ENCODE measurements at places on chromosomes 7 and 10.

GRCh38 chr10:82472406-82473335, 597.7 kb downstream of the NRG3 start:
- no peak for DNase-seq

- no peak for DNase-seq
Observed at GRCh38 chr7:3683546-3684539, 382.8 kb downstream of the SDK1 start.

- no peak for DNase-seq
Observed at GRCh38 chr7:139355320-139355719, 4.4 kb upstream of the LUC7L2 start.

- no peak for DNase-seq
Observed at GRCh38 chr10:111303887-111304286, 227.1 kb downstream of the ADRA2A start.

GRCh38 chr10:398954-399353, 263.7 kb downstream of the ZMYND11 start:
- no peak for DNase-seq

DNA sequence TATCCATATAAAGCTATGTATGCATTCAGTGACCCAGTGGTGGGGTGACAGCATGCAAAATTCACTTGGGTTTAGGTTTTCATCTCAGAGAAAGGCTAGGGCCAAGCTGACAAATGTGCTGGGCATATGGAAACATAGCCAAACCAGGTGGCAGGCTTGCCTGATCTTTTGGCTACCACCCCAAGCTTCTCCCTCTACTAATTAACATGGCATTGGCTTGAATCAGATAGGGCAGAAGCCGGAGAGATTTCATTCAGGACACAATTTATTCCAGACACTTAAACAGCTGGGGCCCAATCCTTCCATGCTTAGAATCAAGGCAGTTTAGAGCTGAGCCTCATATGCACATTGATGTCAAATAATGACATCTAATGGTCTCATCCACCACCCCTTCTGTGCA, 95.5 kb upstream of the AGK start:
- no peak for DNase-seq

GRCh38 chr7:2014391-2015241, 218.1 kb downstream of the MAD1L1 start:
- no peak for DNase-seq

DNA sequence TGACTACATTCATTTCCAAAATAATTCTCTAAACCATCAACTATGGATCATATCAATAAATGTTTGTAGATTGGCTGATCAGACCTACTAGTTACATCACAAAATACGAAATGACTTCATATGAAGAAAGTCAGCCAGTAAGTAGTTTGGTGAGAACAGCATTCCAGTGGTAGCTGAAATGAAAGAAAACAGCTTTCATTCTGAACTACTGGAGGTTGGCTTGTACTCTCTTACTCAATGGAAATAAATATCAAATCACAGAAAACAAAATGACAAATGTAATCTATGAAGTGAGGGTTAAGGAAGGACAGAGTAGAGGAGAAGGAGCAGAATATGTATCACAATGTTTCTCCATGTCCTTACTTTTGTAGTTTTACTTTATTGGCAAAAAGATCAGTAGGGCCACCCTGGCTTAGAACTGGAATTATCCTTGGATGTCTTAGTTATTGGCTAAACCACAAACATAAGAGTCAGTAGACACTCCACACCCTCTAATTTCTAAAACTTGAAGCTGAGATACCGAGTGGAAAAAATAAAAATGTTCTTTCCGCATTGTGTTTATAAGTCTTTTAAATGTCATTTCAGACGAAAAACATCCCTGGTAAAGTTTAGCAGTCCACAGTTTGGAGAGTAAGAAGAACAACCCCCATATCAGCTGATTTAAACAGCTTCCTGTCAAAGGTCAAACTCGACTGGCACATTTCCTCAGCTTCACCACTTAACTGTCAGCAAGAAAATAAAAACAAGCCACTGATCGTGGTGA, 74.0 kb upstream of the DGKI start:
- no peak for DNase-seq

GRCh38 chr7:33784000-33784399, 121.3 kb upstream of the BMPER start:
- no peak for DNase-seq

DNA sequence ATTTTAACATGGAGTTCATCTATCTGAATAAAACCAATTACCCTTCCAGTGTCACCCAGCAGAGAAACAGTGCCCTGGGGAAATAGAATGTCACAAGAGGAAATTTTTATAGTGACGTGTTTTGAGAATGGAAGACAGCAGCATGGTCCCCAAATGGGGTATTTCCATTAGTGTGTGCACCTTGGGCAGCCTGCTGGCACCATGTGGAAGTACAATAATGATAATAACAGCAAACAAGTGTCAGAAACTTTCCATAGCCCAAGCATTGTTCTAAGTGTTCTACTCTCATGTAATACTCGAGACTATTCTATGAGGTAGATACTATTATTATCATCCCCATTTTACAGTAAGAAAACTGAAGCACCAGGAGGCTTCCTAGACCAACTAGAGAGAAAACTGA, 2.2 kb upstream of the PDE1C start:
- DNase-seq, result no peak

DNA sequence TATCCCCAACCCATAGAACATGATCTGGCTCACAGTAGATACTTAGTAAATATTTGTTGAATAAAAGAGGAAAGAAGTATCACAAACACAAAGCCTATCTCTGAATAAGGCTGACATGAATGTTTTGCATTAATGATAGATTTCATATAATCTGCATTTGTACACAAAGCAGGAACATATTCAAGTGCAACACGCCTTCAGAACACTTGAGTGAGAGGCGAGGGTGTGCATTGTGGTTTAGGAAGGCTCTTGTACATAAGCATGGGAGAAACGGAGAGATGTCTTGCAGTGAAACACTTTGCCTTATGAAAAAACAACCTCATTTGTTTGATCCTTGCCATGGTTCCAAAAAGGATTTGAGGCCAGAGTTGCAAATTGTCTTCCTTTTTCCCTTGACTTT, 14.1 kb upstream of the SFMBT2 start:
- no peak for DNase-seq

DNA sequence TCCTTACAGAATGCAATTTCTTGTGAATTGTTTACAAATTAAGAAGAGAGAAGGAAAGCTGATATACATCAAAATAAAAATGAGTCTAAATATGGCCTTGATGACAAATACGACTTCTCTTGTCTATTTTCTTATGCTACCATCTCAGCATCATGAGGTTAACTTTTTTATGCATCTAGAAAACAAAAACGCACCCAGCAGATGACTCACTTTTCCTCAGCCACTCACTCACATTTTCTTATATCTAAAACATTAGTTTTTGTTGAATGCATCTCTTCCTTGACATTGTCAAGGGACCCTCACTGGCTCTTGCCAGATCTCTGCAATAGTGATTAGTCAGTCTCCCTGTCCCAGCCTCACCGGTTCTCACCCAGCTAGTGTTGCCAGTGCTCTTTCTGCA, 256.4 kb upstream of the SLC26A5 start:
- DNase-seq, result no peak

DNA sequence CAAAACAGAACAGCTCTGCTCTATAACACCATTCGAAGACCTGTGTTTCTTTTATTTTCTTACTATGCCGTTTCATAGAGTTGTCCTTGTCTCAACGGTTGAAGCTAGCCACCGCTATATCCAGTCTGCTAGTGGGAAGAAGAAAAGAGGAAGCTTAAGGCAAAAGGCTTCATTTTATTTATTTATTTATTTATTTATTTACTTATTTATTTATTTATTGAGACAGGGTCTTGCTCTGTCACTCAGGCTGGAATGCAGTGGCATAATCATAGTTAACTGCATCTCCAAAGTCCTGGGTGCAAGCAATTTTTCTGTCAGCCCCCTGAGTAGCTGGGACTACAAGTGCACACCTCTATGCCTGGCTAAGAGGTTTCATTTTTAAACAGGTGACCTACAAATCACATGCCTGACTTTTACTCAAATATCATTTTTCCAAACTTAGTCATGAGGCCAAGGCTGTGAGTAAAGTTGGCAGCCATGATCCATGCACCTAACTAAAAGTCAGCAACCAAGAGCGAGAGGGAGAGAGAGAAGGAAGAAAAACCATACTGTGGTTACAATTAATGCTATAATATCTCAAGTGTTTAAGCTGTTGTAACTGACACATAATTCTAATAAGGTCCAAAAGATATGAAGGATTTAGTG, 1305.3 kb upstream of the LRRTM3 start:
- DNase-seq, result no peak

- no peak for DNase-seq
Observed at GRCh38 chr7:30799206-30799975, 28.2 kb downstream of the MINDY4 start.

GRCh38 chr7:69820479-69821192, 222.4 kb downstream of the AUTS2 start:
- no peak for DNase-seq

- DNase-seq, result no peak
Observed at GRCh38 chr7:74084722-74085578, 1.3 kb downstream of the LIMK1 start.

DNA sequence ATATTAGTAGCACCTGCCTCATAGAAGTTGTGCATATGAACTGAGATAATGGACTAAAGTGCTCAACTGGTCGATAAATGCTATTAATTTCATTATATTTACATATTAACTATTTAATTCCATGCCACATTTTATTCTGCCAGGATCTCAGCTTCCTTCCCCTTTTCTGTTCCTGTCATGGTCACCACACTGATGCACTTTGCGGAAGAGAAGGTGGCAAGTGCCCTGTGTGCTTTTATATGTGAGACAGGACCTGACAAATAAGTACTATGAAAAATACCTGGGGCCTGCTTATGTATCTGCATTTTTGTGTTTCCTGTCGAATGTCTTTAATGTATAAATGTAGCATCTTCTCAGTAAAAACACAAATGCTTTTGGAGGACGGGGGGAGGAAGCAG, 12.2 kb downstream of the ATP6V0E2 start:
- no peak for DNase-seq

DNA sequence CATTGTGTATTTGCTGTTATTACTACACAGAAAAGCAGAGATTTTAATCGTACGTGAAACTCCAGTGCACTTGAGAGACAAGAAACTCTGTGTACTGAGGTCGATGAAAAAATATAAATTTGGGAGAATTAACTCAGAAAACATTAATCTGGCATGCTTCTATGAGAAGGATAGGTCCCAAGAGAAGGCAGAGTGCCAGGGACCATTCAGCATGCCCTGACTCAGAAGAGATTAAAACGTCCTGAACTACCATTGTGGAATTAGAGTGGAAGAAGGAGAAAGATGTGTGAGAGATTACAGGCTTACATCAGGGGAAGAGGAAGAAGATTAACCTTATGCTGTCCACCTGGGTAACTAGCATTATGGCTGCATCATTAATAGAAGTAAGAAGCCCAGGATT, 72.4 kb downstream of the REEP3 start:
- DNase-seq, result no peak

DNA sequence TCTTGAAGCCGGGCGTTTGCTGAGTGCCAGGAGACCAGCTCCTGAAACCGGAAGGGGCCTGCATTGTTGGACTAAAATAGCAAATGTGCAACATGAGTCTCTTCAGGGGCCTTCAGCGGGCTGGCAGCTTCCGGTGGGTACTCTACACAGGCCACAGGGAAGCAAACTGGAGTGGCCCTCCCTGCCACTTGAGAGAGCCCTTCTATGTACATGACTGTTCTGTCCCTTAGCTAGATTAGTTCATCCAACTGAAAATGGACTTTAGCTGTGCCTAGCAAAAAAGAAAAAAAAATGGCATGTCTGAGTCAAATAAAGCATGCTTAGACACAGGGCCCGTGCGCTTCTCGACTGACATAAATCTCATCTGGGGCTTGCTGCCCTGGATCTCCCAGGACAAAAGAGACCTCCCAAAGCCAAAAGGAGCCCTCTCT, 115.3 kb upstream of the TCF7L2 start:
- DNase-seq, result no peak

DNA sequence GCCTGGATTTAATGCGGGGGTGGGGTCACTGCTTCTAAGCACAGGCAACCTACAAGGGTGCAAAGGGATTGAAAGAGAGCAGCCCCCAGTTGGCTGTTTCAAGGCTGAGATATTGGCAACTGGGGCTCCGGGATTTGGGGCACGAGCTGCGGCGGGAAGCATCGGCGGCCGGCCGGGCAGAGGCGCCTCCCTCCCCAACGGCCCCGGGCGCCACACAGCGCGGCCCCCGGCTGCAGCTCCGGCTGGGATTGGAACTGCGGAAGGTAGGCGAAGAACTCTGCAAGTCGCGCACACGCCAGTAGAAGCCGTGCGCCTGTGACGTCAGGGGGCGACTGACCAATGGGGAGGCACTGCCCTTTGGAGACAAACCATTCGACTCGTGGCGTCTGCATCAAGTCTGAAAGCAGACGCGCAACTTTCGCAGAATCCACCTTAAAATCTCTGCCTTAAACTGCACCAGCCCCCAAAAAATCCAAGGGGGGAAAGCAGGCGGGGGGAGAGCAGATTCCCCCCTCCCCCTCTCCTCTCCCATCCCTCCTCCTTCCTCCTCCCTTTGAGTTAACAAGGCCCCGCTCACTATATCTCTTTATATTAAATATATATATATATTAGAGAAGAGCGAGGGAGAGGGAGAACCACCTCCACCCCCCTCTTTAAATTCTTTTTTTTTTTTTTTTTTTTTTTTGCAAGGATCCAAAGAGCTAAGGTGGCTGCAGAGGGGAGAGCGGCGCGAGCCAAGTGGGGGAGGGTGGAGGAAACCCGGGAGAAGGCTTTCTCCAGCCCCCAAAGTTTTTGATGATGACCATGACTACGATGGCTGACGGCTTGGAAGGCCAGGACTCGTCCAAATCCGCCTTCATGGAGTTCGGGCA, at the start of gene DLX6:
DLX6 (plus strand) TSS at position 371 of the 872 bp plus-strand sequence; CDS start at position 796, 425 bp downstream.
- DNase-seq, result no peak

GRCh38 chr10:43427166-43427825, 9.6 kb upstream of the ZNF487 start:
- no peak for DNase-seq

- DNase-seq, result no peak
Observed at GRCh38 chr7:140034421-140034820, 28.3 kb downstream of the PARP12 start.

- DNase-seq, result no peak
Observed at GRCh38 chr10:60260321-60260720, 129.4 kb downstream of the ANK3 start.

- DNase-seq, result no peak
Observed at GRCh38 chr10:52318822-52319464, 4.9 kb downstream of the DKK1 start.

GRCh38 chr7:154844955-154845354, 158.0 kb downstream of the PAXIP1 start:
- no peak for DNase-seq

- DNase-seq, result no peak
Observed at GRCh38 chr7:22348379-22348778, 8.6 kb downstream of the RAPGEF5 start.

DNA sequence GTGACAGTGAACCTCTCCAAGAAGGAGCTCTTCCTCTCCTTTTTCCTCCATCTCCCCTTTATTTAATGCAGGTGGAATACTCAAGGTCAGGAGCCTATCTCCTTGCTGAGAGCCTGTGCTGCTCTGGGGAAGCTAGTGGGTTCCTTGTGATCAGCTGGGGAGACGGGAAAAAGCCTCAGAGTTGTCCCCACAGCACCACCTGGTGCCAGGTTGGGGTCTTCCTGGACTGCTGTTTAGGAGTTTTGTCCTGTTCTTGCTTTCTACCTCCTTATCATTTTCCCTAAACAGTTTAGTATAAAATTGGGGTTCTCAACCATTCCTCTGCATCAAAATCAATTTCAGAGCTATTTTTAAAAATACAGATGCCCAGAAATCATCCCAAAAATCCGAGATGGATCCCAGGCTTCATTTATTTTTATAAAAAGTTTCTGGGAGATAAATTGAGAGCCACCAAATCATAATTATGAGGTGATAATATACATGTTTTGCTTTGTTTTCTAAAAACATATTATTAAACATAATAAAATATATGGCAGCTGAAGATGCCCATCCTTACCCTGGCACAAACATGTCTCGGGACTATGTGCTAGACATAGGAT, 44.3 kb downstream of the MACC1 start:
- DNase-seq, result no peak

All from stimulated activated CD8-positive, alpha-beta memory T cell treated with anti-CD3 and anti-CD28 coated beads, Interleukin-2, amount 100 ng/mL, for 1 hour (primary cell).